ENCODE measurements at places on chromosomes 7 and 10. TPM values are rescaled to one million over a fixed set of nuclear protein-coding genes. Genes with fewer than 3 reads are reported as not detected.

CYP3A4 gene
- not detected for total RNA-seq

DNA sequence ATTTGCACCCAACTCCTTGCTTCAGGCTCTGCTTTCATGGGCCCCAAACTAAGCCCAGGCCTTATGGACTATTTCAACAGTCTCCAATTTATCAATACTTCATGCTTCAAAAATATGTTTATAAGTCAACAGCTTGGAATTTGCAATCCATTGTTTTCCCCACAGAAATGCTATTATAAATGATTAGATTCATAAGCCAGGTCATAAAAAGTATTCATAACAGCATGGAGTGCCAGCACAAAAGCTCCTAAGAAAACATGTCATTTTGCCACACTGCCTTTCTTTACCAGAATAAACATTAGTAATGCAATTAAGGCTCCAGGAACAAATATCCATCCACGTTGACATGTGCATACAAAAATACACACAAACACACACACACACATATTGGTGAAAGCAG, 30.1 kb downstream of the OSBPL3 start:
- no peak for DNase-seq
- no peak overlapping the region for H3K27ac ChIP-seq
- H3K4me1 ChIP-seq, result peaks cover 2% of the 10 kb centered on the region
- H3K4me3 ChIP-seq, result no peak overlapping the region
- H3K27me3 ChIP-seq, result no peaks in the 10 kb centered on the region
- H3K36me3 ChIP-seq, result no peaks in the 10 kb centered on the region

GRCh38 chr10:62001898-62002297, 100.4 kb downstream of the ARID5B start:
- peaks cover 8% of the 10 kb centered on the region for H3K4me1 ChIP-seq
- H3K27me3 ChIP-seq, result no peaks in the 10 kb centered on the region

HOXA10 gene
- total RNA-seq, result not detected

PPA1 gene
- total RNA-seq, result 69.3 TPM

DNA sequence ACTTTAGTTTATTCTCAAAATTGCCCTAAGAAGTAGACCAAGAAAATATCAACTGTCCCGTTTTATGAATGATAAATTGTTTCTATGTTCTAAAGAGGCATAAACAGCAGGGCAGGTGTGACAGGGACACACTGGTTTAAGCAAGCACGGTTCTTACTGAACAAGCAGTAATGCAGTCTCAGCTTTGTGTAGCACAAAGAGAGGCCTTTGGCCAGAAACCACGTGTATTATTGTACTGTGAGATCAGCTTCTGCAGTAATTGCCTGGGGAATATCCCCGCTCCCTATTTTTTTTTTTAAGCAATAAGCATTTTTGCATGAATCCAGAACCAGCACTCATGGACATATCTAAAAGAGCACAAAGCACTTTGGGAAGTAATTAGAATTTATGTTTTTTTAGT, 255.4 kb downstream of the WDR11 start:
- no peak overlapping the region for H3K27ac ChIP-seq
- H3K4me1 ChIP-seq, result no peaks in the 10 kb centered on the region
- no peaks in the 10 kb centered on the region for H3K27me3 ChIP-seq
- H3K36me3 ChIP-seq, result no peaks in the 10 kb centered on the region
- H3K4me3 ChIP-seq, result no peak overlapping the region

- peaks cover 6% of the 10 kb centered on the region for H3K36me3 ChIP-seq
- no peak overlapping the region for H3K4me3 ChIP-seq
- no peaks in the 10 kb centered on the region for H3K27me3 ChIP-seq
- no peak overlapping the region for H3K27ac ChIP-seq
Observed at GRCh38 chr7:107931740-107932515, 40.9 kb downstream of the DLD start.

All from CD4-positive, alpha-beta T cell (primary cell).